ENCODE measurements at places on chromosomes 11 and 22.

DNA sequence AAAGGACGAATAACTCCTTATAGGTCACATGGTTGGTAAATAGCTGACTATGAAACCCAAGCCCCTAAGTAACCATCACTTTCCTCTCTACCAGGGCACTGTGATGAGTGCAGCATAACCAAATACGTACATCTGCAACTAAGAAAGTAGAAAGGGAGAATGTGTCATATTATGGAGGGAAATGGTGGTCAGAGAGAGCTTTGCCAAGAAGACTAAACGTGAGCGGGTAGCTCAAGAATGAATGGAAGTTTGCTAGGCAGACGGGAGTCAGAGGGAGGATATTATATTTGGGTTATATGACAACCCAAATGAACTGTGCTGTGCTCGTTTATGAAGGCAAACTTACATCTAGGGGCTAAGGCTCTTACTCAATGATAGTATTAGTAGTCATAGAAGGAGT lies 537.3 kb downstream of the OPCML start:
- peak; percentile 71 for DNase-seq

- peak; percentile 27 for DNase-seq
Observed at GRCh38 chr11:133038850-133039249, 493.5 kb downstream of the OPCML start.

- no peak for DNase-seq
Observed at GRCh38 chr11:65418431-65418680, 4.2 kb upstream of the NEAT1 start.

- DNase-seq, result no peak
Observed at GRCh38 chr22:19244600-19245352, 46.7 kb downstream of the CLTCL1 start.

- no peak for DNase-seq
Observed at GRCh38 chr11:124440608-124441007, 4.9 kb downstream of the OR8B8 start.

DNA sequence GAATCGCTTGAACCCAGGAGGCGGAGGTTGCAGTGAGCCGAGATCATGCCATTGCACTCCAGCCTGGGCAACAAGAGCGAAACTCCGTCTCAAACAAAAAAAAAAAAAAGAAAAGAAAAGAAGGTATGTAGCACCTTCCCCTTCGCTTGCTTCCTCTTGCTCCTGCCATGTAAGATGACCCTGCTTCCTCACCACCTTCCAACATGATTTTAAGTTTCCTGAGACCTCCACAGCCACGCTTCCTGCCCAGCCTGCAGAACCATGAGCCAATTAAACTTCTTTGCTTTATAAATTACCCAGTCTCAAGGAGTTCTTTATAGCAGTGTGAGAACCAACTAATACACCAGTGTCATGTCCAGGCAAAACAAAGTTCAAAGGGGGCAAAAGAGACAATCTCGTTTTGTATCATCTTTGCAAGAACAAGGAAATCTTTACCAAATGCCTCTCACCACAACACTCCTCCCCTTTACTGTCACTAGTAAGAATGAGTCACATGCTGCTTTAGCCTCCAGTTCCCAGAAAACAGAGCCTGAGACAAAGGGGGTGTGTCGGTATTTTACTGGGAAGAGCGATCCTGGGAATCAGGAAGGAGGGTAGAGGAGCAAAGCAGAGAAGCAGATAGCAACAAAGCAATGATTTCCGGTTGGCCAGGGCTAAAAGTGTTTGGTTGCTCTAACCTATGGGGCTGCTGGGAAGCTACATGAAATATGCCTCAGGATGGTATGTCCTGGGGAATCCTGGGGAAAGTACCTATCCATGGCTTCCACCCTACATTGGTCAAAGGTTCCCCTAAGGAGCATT lies 10.5 kb upstream of the MCHR1 start:
- peak; percentile 85 for DNase-seq

DNA sequence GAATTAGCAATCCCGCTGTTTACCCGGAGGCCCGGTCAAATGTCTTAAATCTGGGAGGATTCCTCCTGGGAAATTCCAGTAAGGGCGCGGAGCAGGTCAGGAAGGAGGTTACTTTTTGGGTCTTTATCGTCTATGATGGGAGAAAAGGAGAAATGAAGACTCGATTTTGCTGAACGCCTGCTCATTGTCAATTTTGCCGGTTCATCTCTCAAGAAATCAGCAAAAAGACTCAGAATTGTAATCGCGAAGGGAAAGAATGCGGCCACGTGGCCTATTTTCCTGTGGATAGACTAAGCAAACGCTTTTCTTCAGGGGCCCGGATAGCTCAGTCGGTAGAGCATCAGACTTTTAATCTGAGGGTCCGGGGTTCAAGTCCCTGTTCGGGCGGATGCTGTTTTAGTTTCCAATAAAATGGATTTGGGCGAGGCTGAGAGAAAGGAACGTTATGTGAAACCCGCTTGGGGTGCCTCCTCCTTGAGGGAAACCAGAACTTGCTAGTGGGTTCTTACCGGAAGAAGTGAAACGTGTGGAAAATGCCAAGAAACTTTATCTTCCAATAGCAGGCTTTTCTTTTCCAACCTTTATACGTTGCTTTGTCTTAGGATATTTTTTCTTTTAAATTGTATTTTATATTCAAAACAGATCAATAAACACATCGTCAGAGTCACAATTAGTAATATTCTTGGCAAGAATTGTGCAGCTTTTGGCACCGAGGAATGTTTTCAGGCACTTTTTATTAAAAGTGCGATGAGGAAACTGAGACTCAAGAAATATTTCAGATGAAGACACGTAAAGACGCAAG lies 45.0 kb downstream of the OR4D9 start:
- peak; percentile 94 for DNase-seq

DNA sequence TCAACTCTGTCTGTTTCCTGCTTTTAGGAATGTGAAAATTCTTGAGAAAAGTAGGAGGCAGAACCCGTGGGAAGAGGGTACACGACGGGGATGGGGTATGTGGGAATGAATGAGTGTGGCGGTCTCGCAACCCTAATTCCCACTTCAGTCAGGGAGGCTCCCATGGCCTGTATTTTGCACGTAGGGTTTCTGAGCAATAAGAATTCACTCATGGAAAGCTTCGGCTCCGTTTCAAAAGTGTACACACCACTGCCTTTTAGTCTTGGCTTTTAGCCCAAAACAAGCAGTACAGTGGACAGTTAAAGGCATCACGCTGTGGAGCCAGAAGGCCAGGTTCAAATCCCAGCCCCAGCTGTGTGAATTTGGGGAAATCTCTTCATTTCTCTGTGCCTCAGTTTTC lies 116.7 kb downstream of the MN1 start:
- DNase-seq, result no peak

DNA sequence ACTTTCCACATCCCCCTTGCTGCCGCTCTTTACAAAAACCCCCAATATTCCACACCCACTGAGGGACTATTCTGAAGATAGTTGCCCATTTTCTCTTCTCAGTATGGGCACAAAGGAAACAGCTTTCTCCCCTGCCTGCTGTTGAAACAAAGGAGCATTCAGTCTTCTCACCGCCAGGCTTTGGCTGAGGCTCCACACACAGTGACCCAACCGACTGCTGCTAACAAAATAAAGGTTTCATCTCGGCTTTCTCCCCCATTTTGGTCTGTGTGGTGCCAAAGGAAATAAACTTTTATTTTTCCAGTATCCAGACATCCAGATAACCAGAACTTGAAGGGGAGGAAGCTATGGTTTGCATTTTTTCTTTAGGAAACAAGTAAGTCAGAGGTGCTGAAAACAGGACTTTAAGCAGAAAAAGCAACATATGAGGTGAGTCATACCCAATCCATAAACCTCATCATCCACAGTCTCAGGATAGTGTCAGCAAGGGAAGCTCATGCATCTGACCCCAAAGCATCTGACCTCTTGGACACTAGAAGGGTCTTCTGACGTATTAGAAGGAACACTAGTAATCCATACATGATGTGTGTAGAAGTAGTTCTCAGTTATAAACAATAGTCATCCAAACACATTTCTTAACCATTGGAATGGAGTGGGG lies 6.4 kb downstream of the CLMP start:
- DNase-seq, result peak; percentile 90

- DNase-seq, result peak; percentile 14
Observed at GRCh38 chr11:62710001-62710345, 2.5 kb downstream of the GNG3 start.

DNA sequence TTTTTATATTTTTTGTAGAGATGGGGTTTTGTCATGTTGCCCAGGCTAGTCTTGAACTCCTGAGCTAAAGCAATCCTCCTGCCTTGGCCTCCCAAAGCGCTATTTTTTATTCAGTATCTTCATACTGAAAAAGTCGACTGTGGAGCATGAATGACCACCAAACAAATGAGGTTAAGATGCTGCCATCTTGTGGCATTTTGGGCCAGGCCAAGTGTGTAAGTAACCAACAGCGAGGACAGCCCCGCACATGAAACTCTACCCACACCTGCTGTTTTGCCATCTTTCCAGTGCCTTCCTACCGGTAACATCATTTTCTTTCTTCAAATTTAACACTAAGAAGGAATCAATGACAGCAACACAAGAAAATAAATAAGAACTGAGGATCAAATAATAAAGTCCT lies 32.2 kb upstream of the AQP11 start:
- peak; percentile 20 for DNase-seq

DNA sequence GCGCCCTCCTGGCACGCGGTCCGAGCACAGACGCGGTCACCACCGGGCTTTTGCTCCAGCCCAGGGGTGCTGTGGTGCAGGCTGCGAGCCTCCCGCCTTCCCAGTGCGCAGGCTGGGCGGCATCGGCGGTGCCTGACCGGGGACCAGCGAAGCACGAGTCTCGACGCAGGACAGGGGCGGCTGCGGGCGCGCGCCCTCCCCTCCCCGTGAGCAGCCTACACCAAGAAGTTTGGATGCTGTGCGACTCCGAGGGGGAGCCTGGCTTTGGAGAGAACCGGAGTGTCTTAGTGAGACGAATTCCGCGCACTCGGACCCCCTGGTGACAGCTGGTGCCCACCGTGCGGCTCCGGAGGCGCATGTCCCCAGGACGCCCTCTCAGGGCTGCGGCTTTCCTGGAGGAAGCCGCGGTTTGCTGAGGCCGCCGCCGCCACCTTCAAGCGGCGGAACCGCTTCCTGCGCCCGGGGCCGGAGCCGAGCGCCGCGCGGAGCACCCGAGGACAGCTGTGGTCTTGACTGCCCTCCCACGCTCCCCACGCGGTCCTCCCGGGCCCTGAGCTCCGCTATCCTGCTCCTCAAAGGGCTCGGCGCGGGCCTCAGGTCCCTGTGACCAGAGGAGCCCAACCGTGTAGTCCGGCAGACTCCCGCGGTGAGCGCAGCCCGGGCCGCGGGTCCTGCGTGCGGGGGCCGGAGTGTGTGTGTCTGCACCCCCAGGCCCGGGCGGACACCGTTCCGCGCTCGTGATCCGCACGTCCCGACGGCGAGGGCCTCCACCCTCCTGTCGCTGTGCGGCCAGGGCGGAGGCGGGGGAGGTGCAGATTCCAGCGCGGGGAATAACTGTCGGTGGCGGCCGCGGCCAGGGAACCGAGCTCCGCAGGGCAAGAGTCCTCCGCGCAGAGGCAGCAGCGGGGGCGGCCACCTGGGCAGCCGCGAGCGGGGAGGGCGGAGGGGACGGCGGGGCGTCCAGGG lies 1.7 kb downstream of the FGF3 start:
- no peak for DNase-seq

GRCh38 chr22:31241200-31241599 lies 29.1 kb downstream of the LIMK2 start:
- peak; percentile 28 for DNase-seq

- no peak for DNase-seq
Observed at GRCh38 chr11:79813551-79813950, 372.7 kb upstream of the TENM4 start.

GRCh38 chr11:134393638-134394037 lies 18.4 kb downstream of the B3GAT1 start:
- DNase-seq, result no peak

DNA sequence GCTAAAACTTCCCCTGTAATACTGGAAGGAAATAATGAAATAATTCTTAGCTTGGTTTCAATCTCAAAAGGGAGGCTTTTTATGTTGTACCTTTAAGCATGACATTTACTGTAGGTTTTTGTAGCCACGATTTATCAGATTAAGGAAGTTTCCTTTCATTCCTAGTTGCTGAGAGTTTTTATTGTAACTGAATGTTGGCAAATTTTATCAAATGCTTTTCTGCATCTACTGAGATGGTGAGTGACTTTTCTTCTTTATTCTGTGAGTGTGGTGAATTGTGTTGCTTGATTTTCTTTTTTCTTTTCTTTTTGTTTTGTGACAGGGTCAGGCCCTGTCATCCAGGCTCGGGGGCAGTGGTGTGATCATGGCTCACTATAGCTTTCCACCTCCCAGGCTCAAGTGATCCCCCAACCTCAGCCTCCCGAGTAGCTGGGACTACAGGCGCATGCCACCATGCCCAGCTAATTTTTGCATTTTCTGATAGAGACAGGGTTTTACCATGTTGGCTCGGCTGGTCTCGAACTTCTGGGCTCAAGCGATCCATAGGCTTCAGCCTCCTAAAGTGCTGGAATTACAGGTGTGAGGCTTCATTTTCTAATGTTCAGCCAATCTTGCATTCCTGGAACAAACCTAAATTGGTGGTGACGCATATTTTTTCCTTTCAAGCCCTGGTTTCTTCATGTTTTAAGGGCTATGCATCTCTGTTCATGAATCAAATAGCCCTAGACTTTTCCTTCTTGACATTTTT lies 26.2 kb downstream of the SUSD2 start:
- no peak for DNase-seq

GRCh38 chr11:64344787-64345186 lies 4.8 kb downstream of the CCDC88B start:
- no peak for DNase-seq

GRCh38 chr11:35709376-35709775 lies 46.8 kb downstream of the TRIM44 start:
- no peak for DNase-seq

GRCh38 chr22:42229455-42230149 lies 40.9 kb downstream of the TCF20 start:
- DNase-seq, result peak; percentile 10

DNA sequence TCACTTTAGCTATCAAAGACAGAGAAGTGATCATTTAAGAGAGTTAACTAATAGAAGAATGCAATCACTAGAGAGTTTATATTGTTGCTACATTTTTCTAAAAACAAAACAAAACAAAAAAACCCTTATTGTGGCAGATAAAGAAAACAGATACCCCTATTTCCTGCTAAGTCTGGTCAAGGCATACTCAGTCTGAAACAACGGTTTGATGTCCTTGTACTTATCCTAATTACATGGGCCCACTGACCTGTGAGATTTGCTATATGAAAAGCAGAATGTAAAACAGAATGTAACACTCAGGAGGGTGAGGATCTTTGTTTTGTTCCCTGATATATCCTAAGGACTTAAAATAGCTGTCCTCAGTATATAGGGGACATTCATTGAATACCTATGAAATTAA lies 24.6 kb downstream of the MAML2 start:
- no peak for DNase-seq

GRCh38 chr22:26812731-26813130 lies 155.3 kb downstream of the MIAT start:
- peak; percentile 35 for DNase-seq

- DNase-seq, result peak; percentile 54
Observed at GRCh38 chr11:33857933-33858371, 33.9 kb downstream of the LMO2 start.

DNA sequence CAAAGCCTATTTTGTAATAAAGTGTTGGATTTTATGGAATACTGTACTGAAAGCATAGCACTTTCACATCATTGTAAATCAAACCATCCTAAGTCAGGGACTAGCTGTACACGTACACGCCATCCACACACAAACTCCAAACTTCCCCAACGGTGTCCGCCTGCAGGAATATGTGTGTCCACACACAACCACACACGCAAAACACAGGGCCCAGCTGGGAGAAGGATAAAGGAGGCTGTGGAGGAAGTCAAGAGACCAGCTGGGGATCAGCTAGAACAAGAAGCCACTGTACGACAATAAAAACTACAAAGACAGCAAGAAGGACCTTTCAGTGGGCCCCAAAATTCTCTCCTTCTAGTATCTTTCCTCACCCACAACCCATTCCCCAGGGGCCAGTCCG lies 1.6 kb downstream of the TRIM29 start:
- no peak for DNase-seq

Data from fibroblast of skin of right biceps (primary cell).